ENCODE measurements at places on chromosomes 11 and 22.

DNA sequence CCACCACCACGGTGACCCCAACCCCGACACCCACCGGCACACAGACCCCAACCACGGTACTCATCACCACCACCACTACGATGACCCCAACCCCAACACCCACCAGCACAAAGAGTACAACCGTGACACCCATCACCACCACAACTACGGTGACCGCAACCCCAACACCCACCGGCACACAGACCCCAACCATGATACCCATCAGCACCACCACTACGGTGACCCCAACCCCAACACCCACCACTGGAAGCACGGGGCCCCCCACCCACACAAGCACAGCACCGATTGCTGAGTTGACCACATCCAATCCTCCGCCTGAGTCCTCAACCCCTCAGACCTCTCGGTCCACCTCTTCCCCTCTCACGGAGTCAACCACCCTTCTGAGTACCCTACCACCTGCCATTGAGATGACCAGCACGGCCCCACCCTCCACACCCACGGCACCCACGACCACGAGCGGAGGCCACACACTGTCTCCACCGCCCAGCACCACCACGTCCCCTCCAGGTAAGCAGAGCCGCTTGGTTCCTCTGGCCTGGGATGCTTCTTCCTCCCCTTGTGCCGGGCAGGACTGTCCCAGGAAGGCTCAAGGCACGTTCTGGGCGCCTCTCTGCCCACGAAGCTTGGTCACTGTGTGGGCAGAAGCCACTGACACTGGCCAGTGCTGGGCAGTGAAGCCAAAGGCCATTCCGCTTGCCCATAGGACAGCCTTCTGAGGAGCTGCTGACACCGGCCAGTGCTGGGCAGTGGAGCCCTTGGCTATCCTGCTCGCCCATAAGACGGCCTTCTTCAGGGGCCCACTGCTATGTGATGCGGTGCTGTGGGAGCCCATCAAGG lies 25.1 kb downstream of the MUC2 start:
- no peak for DNase-seq

DNA sequence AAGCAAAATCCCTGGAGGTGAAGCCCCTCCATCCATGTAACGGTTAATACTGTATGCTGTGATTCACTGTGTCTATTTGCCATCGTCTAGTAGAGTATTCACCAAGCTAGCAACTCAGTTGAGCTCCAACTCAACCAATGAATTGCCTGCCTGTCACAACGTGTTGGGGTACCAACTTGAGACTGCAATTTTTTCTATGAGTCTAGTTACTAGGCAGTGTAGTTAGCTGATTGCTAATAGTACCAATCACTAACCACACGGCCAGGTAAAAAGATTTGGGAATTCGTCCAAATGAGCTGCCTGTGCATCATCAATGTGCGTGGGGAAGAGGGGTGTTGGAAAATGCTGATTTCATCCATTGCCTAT lies 1.0 kb upstream of the BTG4 start:
- DNase-seq, result no peak

DNA sequence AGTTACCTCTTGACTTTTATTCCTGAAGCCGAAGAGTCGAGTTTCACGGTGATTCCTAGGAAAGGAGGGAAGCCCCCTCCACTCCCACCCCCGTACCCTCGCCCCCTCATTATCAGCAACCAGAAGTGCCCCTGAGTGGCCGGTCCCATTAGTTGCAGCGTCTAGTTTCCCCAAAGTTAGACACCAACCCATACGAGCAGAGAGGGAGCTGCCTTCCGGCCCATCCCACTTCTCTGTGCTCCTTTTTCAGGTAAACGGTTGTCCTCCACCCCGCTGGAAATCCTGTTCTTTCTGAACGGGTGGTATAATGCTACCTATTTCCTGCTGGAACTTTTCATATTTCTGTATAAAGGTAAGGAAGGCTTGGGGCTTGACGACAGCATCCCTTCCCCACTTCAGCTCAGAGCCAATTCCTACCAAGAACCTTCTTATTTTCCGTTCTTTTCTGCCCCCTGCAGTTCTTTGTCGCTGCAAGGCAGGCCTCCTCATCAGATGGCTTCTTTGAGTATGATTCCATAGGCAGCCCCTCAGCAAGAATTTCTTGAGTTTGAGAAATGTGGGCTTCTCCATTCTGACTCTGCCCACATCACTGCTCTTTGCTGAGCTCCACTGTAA lies 701 bp downstream of the TMEM216 start:
- no peak for DNase-seq

- peak; percentile 55 for DNase-seq
Measured at GRCh38 chr22:23180301-23180892, at the start of gene BCR. Gene BCR, plus strand, starts transcription at chr22:23180509. Its CDS starts 452 bp downstream, at chr22:23180961.

GRCh38 chr11:44708009-44708408 lies 18.8 kb upstream of the TSPAN18 start:
- no peak for DNase-seq

GRCh38 chr11:126113515-126113957 lies 50.9 kb upstream of the CDON start:
- peak; percentile 62 for DNase-seq

DNA sequence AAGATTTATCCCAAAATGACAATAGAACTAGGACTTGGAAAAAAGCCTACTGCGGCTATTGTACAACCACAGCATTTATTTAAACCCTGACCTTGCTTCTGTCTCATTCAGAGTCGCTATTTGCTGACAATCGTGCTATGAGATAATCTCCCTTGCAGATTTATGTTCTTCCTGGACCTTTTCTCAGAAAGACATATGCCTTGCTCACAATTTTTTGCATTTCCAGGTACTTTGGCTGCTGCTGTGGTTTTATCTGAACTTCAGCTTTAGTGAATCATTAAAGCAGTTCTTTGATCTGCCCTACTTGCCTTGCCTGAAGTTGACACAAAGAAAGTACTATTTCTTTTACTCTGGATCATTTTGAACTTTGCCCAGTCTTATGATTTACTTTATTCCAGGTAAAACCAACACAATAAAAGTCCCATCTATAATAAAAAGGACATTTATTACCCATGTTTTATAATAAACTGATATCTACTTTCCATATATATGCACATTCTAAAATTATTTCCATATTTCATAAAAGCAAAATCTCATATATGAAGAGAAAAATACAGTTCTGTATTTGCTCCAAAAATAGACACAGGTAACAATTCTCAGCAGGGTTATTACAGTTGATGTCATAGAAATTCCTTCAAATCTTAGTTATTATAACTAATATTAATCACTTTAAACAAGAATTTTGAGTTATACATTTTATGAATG lies 63.4 kb upstream of the CARD18 start:
- no peak for DNase-seq

- no peak for DNase-seq
Measured at GRCh38 chr11:78860720-78861422, 286.2 kb upstream of the NARS2 start.

All from NCI-H1092 (cell line).